Activated T-cell treated with anti-CD3 and anti-CD28 coated beads, Interleukin-2, amount 50 U/mL, for 72 hours (primary cell): ENCODE measurements at places on chromosomes 5 and 9.

DNA sequence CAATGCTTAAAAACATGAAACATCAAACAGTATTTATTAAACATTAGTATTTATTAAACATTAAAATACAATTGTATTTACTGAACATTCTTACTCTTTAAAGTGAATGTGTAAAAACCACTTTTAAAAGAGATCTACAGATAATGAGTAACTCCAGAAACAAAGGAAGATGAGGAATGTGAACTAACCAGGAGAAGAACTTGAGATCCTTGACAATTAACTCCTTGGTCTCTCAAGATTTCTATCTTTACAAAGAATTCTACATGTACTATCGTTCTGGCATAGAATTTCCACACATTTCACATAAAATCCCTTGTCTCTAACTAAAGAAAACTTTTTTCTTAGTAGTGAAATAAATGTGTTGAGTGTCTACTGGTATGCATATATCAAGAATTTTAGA lies 28.7 kb upstream of the IFNE start:
- no peak for DNase-seq

DNA sequence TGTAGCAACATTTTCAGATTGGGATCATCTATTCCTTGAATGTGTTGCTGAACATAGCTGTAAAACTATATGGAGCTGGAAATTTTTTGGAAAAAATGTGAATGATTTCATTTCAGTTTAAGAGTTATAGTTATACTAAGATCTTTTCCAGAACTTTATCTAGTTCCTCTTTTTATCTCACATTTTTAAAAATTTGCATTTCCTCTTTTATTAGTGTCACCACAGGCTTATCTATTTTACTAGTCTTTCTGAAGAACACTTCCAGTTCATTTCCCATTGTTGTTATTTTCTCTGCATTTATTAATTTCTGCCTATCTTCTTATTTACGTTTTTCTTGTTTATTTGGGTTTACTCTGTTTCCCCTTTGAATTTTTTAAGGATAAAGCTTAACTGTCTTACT lies 46.0 kb upstream of the FSTL4 start:
- DNase-seq: no peak

DNA sequence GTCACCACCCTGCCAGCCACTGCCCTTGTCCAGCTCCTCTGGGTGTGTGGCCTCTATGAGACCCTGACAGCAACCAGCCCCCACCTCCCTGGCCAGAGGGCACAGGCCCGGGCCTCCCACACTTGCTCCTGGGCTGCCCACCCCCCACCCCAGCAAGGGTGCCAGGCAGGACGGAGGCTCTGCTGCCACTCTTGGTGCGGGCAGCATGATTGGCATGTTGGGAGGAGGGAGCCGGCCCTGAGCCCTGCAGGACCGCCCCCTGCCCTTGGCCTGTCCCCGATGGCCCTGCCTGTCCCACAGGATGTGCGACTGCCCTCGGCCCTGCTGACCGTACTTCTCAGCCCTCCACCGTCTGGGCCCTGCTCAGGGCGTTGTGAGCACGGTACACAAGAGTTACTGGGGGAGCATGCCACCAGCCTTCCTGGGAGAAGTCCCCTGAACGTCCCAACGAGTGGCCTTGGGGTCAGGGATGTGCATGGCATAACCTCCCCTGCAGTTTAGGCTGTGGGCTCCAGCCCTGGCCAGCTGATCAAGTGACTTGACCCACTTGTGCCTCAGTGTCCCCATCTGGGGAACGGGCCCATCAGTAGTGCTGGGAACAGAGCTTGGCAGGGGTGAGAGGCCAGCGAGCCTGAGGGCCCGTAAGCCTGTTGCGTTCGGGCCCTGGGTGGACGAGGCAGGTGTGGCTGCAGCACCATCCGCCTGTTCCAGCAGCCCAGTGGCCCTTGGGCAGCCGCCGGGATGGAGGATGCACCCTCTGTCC lies 16.0 kb downstream of the GPSM1 start:
- DNase-seq: no peak

DNA sequence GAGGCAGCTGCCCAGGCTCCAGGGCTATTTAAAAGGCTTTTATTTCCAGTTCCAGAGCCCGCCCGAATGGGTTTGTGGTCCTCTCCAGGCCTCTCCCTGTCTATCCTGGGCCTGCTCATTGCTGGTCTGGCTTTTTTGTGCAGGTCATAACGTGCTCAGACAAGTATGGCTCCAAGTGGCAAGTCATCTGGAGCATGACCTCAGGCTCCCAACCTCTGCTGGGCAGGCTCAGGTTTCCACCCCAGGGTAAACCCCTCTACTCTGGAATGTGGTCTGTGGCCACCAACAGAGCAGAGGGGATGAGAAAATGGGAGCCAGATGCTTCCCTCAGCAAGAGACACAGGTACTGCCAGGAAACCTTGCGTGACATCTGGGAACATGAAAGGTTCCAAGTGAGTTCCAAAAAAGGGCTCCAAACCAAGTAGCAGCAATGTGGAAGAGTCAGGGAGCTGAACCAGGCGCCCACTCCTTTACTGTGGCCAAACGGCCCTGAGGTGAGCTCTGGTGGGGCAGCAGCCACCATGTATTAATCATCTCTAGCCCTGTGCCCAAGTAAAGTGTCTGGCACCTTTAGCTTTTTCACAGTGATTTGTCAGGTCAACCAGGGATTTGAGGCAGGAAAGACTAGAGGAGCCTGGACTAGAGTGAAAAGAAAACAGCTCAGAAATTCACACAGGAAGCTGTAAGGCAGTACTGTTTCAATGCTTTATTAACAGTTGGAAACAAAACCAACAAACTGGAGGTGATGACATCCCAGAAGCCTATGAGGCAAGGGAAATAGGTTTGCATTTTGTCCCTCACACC lies 25.7 kb downstream of the PCDHGC5 start:
- DNase-seq: no peak

- no peak for DNase-seq
These were observed 129.6 kb downstream of the KCNIP1 start for GRCh38 chr5:170633235-170634081.

GRCh38 chr5:67355120-67355713 lies 158.6 kb upstream of the CD180 start:
- no peak for DNase-seq

GRCh38 chr9:135379540-135380267 lies 99.9 kb upstream of the PPP1R26 start:
- no peak for DNase-seq

- DNase-seq: no peak
These were observed 231.0 kb downstream of the ESM1 start for GRCh38 chr5:54754420-54754819.
